ENCODE measurements at places on chromosomes 1 and 21.
A peak's percentile ranks its signal among the peaks of the same experiment; 100 is the strongest.

GRCh38 chr1:21662426-21663247 is 6.5 kb downstream of the RAP1GAP start:
- no peak for DNase-seq

GRCh38 chr21:36113647-36114428 is 21.0 kb upstream of the CBR3 start:
- DNase-seq = peak; percentile 80

- DNase-seq = no peak
Observed at GRCh38 chr1:26705788-26706311, 10.0 kb downstream of the ARID1A start.

GRCh38 chr21:33238565-33239255 is 9.0 kb downstream of the IFNAR2 start:
- no peak for DNase-seq

DNA sequence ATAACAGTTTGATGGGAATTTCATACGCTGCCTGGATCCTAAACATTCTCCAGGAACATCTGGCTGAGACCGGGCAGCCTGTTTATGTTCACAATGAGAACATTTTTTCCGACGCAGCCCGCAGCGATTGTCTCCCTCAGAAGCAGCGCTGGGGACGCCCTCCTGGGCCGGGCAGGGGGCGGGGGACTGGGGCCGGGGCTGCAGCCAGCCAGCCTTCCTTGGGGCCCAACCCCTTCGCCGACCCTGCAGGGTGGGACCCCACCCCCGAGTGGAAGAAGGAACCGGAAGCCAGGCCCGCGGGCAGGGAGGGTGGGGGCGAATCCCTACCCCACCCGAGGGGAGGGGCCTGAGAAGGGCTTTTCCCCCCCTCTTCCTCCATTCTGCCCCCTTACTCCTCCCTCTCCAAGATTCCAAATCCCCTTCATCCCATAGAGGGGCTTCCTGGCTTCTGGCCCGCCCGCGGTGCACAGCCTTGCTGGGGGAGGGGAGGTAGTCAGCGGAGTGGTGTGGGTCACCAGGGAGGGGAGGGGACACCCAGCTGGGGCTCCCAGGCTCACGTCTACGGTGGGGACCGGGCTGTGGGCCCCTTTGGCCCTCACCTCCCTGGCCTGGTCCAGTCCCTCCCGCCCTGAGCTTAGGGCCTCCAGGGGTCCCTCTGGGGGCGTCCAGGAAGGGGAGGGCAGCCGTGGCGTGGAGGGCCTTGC is 60.6 kb downstream of the WNT9A start:
- DNase-seq = peak; percentile 53

DNA sequence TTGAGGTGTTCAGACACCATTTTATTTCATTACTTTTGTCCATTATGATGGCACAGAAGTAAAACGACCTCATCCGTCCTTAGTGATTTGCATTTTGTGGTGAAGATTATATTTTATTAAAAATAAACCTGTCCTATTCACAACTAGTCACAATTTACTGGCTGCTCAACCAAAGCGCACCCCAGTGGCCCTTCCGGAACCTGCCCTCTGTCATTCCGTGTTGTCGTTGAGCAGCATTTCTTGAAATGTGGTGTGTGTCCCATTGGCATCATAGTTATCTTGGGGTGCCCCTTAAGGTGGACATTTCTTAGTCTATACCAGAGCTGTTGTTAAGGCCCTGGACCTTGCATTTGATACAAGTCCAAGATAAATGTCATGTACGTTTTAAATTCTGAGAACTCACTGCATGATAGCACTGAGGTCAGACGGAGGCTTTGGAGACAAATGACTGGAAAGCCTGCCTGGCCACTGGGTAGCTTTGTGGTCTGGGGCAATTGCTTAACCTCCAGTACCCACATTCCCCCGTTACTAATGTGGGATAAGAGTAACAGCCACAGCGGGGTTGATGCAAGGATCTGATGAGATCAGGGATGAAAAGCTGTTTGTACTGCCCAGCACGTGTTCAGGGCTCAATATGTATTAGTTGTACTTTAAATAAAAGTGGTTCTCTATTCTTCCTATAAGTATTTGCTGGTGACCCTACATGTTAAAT is 36.2 kb downstream of the BACH1 start:
- DNase-seq = no peak

- DNase-seq = peak; percentile 28
Observed at GRCh38 chr1:24385160-24385940, 28.2 kb downstream of the STPG1 start.

- no peak for DNase-seq
Observed at GRCh38 chr1:14667651-14667984, 69.1 kb downstream of the KAZN start.

DNA sequence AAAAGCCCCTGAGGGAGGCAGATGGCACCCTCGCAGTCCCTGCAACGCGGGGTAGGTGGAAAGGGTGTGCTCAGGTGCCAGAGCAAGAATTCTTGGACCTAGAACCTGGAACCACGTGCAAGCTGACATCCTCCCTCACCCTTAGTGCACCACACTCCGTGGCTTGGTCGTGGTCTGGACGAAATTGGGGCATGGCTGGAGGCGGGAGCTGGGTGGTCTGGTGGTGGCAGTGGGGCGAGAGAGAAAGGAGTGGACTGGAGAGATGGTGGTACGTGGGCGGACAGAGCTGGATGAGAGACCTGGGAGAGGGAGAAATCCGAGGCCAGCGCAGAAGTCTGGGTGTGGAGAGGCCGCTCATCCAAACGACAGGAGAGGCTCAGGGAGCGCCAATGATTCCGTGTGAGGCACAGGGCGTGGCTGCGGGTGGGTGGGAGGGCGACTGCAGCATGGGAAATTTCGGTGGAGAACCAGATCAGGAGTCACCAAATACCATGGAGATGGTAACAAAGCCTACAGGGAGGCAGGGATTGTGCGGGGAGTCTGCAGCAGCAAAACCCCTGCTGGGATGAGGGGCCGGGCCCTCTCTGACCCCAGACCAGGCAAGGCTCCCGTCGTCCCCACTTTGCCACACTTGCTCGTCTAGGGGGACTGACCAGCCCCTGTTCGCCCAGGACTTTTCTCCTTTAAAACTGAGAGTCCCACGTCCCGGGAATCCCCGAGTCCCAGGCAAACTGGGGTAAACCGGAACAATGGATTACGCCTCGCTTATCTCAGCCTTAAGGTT is 31.9 kb downstream of the CDCP2 start:
- DNase-seq = no peak

GRCh38 chr21:44918581-44919033 is 2.1 kb downstream of the ITGB2 start:
- DNase-seq = no peak

DNA sequence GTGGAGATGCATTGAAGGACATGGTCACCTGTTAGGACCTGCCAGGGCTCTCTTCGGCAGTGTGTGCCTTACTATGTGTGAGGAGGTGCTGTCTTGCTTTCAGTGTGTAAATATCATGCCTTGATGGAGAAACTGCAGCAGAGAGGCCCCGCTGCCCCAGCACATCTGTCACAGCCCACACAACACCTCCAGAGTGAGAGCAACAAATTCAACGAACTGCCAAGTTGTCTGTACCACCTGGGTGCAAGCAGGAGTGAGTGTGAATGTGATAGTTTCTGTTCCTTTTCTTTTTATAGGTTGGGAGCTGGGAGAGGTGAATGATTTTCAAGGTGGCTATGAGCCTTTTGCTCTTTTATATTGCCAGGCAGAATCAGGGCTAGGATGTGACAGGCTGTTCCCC is 114.6 kb upstream of the KIAA0040 start:
- DNase-seq = no peak

- no peak for DNase-seq
Observed at GRCh38 chr1:15171271-15171908, 17.8 kb downstream of the TMEM51 start.

DNA sequence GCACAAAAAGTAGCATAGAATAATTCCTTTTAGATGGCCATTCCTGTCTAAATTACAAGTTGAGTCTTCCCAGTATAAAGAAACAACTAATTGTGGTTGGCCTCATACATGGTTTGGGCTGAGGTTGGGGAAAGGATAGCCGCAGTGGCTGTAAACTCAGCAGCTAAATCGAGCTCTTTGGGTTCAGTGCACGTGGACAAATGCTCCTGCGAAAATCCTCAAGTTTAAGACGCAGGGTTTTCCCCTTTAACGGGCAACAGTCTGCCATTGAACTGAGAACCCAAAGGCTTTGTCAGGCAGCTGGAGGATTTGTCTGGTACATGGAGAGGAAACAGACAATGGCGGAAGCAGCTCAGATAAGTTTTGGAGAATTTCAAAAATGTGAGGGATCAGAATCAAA is 331.9 kb downstream of the TGFB2 start:
- no peak for DNase-seq

GRCh38 chr1:104264521-104264920 is 514.8 kb downstream of the AMY1C start:
- no peak for DNase-seq

DNA sequence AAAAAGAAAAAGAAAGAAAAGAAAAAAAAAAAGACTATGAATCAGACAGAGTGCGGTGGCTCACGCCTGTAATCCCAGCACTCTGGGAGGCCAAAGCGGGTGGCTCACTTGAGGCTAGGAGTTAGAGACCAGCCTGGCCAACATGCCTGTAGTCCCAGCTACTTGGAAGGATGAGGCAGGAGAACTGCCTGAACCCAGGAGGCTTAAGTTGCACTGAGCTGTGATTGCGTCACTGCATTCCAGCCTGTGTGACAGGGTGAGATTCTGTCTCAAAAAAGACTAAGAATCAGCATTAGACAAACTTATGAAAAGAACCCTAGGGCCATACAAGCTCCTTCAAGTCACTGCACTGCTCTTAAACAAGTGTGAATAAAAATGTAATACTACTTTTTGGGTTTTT is 16.9 kb downstream of the PSMB4 start:
- DNase-seq = no peak

DNA sequence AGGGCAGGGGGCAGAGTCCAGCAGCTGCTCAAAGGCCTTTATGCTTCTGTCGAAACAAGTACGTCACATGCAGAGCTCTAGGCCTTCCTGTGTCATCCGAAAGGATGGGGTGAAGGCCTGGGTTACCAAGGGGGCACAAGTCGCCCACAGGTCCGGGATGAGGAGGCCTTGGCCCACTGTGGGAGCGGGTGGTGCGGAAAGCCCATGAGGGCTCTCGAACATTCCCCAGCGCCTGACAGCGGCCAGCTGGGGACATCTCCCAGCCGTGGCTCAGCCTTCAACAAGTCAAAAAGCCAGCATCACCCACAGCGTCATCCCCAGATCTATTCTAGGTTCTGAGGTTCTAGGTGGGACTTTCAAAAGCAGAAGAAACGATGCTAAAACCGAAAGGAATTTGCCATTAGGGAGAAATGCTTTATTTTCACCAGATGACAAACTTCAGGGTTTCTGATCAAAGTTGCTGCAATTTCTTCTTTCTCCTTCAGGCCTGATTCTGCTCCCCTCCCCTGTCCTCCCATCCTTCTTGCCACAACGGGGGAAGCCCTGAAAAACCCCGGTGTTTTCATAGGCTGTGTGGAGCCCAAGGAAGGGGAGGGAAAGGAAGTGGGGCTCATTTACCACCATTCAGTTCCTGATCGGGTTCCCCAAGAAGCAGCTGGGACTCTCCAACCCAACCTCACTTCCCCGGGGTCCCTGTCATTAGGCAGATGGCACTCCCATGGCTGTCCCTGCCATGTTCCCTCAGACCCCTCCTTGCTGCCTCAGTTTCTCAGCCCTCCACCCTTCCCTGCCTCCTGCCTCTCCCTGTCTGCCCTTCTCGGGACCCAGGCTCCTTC is 17.6 kb downstream of the GPR137B start:
- no peak for DNase-seq

- DNase-seq = no peak
Observed at GRCh38 chr1:234617131-234617985, 7.4 kb upstream of the IRF2BP2 start.

DNA sequence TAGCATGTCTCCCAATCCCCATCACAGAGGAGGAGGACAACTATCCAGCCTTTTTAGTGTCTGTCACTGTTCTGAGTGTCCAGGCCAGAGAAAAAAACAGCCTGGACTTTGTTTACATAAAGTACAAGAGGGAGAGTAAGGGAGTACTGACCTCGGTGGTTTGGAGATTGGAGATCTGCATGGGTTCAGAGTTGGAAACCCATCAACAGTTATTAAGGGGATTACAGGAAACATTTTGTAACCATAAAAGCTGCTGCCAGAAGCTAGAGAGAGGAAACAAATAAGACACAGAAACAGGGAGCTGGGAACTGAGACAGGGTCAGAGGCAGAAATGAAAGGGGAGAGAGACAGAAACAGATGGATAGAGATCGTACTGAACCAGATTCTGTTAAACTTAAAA is 131.5 kb upstream of the CTTNBP2NL start:
- no peak for DNase-seq

- peak; percentile 54 for DNase-seq
Observed at GRCh38 chr1:225426395-225427234, 1.2 kb downstream of the LBR start.

GRCh38 chr21:46517361-46517760 is 58.7 kb downstream of the DIP2A start:
- DNase-seq = no peak

GRCh38 chr1:166164995-166165660 is 1.7 kb downstream of the FAM78B start:
- no peak for DNase-seq

- no peak for DNase-seq
Observed at GRCh38 chr1:21034725-21035628, 141.7 kb downstream of the EIF4G3 start.

DNA sequence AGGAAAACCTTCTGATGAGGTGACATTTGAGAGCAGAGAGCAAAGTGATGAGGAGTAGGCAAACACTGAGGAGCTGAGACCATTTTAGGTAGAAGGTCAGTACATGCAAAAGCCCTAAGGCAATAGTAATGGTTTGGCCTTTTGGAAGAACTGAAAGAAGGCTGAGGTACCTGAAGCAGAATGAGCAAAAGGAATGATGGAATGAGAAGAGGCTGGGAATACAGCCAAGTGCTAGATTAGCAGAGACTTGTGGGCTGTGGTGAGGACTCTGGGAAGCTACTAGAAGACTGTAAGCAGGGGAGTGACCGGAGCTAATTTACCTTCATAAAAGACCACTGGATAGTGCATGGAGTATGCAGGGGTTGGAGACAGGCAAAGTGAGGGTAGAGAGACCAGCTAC is 77.9 kb downstream of the GFI1 start:
- DNase-seq = no peak

- no peak for DNase-seq
Observed at GRCh38 chr1:218967836-218968235, 205.8 kb upstream of the LYPLAL1 start.

DNA sequence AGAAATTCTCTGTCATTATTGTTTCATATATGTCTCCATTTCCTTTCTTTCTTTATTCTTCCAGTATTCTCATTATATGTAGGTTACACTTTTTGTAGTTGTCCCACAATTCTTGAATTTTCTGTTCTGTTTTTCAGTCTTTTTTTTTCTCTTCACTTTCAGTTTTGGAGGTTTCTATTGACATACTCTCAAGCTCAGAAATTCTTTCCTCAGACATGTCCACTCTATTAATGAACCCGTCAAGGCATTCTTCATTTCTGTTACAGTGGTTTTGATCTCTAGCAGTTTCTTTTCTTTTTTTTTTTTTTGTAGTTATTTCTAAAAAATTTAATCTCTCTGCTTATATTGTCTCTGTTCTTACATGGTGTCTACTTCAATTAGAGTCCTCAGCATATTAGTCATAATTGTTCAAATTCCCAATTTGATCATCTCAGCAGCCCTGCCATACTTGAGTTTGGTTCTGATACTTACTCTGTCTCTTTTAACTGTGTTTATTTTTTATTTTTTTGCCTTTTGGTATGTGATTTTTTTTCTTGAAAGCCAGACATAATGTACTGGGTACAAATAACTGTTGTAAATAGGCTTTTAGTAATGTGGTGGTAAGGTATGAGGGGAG is 49.5 kb upstream of the KCNK2 start:
- DNase-seq = no peak
